ENCODE measurements at places on chromosomes 5 and 9.
A peak's percentile ranks its signal among the peaks of the same experiment; 100 is the strongest.

DNA sequence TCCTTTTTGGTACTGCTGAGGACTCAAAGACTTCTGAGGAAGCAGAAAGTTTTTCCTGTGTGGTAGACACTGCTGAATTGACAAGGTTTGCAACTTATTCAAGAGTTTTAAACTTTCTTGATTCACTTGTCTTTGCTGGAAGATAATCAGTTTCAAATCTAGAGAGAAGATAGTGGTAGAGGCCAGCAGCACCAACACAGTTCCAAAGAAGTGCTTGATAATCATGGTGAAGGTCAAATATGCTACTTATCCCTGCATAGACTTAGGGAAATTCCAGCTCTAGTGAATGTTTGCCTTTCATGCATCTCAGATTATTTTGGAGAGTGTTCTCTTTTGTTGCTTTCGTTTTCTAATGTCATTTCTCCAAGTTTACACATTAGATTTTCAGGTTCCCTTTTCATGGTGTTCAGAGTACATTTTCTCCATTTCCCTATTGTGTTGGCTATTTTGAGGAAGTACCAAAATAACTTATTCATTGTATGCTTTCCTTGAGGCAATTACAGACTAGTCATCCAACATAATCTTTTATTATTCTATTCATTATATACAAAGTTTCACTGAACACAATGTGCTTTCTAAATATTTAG is 550 bp downstream of the IFNE start:
- peaks cover 3% of the 10 kb centered on the region for H3K36me3 ChIP-seq
- no peak for DNase-seq
- H3K4me1 ChIP-seq, result no peaks in the 10 kb centered on the region
- H3K27me3 ChIP-seq, result peaks cover 37% of the 10 kb centered on the region

- no peaks in the 10 kb centered on the region for H3K27me3 ChIP-seq
- DNase-seq, result no peak
- H3K4me1 ChIP-seq, result no peaks in the 10 kb centered on the region
- H3K4me3 ChIP-seq, result no peak overlapping the region
Observed at GRCh38 chr5:139410993-139411828, 7.3 kb upstream of the SPATA24 start.

DNA sequence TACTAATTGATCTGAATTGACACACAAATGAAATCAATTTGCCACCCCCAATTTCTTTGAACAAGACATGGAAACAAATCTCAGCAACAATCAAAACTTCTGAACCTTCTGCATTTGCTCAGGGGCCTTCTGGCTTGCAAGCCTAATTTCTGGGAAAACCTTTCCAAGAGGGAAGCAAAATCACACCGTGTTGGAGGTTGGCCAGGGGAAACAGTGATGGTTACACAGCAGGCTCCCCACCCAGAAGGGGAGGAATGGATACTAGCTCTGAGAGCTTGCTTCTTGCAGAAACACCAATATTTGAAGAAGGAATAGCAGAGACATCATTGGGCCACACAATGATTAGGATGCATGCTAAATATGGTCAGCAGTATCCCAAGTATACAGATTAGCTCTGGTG is 488.6 kb upstream of the TRPC7 start:
- no peaks in the 10 kb centered on the region for H3K27me3 ChIP-seq
- no peak overlapping the region for H3K27ac ChIP-seq
- no peak for DNase-seq
- H3K4me1 ChIP-seq, result no peaks in the 10 kb centered on the region
- H3K36me3 ChIP-seq, result no peaks in the 10 kb centered on the region

DNA sequence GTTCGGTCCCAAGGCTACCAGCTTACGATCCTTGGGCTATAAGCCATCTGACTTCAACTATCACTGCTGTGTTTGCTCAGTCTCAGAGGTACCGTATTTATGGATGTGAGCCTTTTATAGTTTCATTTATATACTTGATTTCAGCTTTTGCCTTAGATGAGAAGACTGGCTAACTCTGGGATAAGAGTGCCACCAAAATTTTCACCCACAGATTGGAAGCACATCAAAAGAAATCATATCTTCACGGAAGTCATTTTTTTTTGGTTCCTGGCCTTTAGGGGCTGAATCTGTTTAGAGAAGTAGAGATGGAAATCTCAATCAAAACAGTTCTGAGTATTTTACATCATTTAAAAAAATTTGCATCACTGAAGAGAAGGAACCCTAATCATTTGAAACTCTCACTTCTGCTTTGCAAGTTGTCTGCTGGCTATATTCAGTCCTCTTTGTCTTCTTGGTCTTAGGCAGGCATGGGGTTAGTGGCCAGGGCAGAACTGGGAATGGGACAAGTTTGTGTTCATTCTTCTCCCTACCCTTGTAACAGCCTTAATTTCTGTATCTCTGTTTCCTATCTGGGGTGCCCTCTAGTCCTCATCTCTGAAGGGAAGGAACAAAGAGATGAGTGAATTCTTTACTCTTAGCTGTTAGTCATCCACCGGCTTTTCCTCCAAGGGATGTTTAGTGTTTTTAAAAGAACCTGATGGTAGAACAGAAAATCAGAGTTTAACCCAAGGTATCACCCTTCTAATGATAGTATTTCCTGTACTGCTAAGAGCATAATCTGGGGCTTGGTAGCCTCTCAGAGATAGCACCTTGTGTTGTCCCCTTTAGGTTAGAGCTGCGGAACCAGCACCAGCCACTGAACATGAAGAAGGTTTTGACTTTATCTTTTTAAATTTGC is 14.1 kb upstream of the TNFAIP8 start:
- peaks cover 95% of the 10 kb centered on the region for H3K4me1 ChIP-seq
- peaks cover 18% of the 10 kb centered on the region for H3K36me3 ChIP-seq
- H3K4me3 ChIP-seq, result peak overlapping the region; percentile 77
- no peaks in the 10 kb centered on the region for H3K27me3 ChIP-seq

DNA sequence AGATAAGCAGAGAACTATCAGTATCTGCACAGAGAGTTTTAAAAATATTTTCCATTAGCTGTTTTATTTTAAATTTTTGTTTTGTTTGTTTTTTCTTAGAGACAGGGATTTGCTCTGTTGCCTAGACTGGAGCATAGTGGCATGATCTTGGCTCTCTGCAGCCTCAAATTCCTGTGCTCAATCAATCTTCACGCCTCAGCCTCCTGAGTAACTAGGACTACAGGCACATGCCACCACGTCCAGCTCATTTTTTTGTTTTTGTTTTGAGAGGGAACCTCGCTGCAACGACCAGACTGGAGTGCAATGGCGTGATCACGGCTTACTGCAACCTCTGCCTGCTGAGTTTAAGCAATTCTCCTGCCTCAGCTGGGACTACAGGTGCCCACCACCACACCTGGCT is 138.2 kb upstream of the LPAR1 start:
- H3K4me1 ChIP-seq, result no peaks in the 10 kb centered on the region
- no peaks in the 10 kb centered on the region for H3K36me3 ChIP-seq
- no peak overlapping the region for H3K4me3 ChIP-seq

GRCh38 chr9:128206916-128207910 is 4.0 kb downstream of the DNM1 start:
- H3K4me1 ChIP-seq, result peaks cover 9% of the 10 kb centered on the region
- H3K4me3 ChIP-seq, result no peak overlapping the region
- H3K27me3 ChIP-seq, result peaks cover 48% of the 10 kb centered on the region
- H3K36me3 ChIP-seq, result no peaks in the 10 kb centered on the region

DNA sequence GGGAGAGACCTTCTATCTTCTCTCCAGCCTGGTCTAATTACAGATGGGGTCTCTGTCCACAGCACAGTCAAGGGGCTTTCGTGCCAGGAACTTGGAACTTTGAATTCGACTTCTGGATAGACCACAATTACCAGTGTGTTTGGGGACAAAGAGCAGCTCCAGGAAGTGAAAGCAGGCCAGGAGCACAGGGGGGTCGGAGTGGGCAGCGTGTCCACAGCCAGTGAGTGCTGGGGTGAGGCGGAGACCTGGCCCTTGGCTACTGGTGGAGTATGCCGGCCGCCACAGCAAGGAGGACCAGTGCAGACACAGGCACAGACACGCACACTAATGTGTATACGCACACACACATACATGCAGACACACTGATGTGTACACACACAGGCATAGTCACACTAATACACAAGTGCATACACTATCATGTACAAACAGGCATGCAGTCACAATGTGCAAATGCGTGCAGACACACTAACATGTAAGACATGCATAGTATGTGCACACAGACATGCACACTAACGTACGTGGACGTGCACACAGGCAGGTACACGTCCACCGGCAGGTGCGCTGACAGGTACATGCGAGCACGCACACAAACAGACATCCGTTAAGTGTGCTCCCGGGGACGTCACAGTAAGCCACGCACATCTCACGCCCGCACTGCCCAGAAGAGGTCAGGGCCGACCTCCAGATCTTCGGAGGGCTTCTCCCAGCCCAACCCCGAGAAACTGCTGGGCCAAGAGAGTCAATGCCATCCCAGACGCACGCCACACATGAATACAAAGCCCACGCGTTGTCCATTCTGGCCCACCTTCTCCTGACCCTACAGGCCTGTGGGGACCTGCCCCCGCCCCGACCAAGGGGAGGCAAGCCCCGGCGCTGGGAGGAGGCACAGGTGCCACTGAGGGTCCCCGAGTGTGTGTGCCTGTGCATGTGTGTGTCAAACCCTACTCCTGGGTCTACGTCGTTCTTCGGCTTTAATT is 46.5 kb downstream of the NKD2 start:
- no peaks in the 10 kb centered on the region for H3K27me3 ChIP-seq
- no peak for DNase-seq
- no peak overlapping the region for H3K27ac ChIP-seq
- peaks cover 3% of the 10 kb centered on the region for H3K36me3 ChIP-seq
- H3K4me1 ChIP-seq, result no peaks in the 10 kb centered on the region
- H3K4me3 ChIP-seq, result no peak overlapping the region

DNA sequence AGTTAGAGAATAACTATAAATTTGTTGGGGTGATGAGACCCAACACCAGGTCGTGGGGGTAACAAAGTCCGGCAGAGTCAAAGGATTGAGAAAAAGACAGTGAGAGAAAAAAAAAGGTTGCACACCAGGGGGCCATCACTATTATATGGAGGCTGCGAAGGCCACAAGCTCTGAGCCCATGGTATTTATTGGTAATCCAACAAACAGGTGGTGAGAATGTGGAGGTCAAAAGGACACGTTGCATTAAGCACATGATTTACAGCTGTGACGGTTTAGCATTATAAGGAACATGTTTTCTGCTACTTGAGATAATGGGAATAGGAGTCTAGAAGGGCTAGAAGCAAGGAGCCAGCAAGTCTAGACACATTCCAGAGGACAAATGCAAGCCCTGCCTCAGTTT is 2202.2 kb upstream of the C9orf72 start:
- H3K27me3 ChIP-seq, result no peaks in the 10 kb centered on the region
- H3K4me3 ChIP-seq, result no peak overlapping the region
- no peaks in the 10 kb centered on the region for H3K36me3 ChIP-seq
- DNase-seq, result no peak
- no peak overlapping the region for H3K27ac ChIP-seq
- H3K4me1 ChIP-seq, result no peaks in the 10 kb centered on the region

GRCh38 chr5:1208743-1209488 is 7.5 kb downstream of the SLC6A19 start:
- peaks cover 23% of the 10 kb centered on the region for H3K27me3 ChIP-seq
- H3K4me1 ChIP-seq, result no peaks in the 10 kb centered on the region
- H3K4me3 ChIP-seq, result no peak overlapping the region
- DNase-seq, result no peak
- H3K27ac ChIP-seq, result no peak overlapping the region
- no peaks in the 10 kb centered on the region for H3K36me3 ChIP-seq

- no peak overlapping the region for H3K4me3 ChIP-seq
- H3K4me1 ChIP-seq, result no peaks in the 10 kb centered on the region
- no peak for DNase-seq
- peaks cover 88% of the 10 kb centered on the region for H3K27me3 ChIP-seq
Observed at GRCh38 chr5:176847726-176848290, 37.4 kb downstream of the UNC5A start.

GRCh38 chr5:651296-652022 is 39.3 kb downstream of the CEP72 start:
- no peaks in the 10 kb centered on the region for H3K4me1 ChIP-seq
- no peak overlapping the region for H3K27ac ChIP-seq
- H3K27me3 ChIP-seq, result no peaks in the 10 kb centered on the region
- H3K4me3 ChIP-seq, result no peak overlapping the region

DNA sequence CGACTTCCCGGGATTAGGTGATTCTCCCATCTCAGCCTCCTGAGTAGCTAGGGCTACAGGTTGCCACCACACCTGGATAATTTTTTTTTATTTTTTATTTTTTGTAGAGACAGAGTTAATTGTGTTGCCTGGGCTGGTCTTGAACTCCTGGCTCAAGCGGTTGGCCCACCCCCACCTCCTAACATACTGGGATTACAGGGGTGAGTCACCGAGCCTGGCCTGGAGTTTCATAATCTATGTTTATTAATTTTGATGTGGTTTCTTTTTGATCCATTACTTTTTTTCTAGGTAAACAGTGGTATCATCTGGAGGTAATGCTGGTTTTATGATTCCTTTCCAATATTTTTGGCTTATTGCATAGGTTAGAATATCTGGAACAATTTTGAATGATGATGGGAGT is 54.2 kb downstream of the KIAA1958 start:
- no peak overlapping the region for H3K27ac ChIP-seq
- peaks cover 5% of the 10 kb centered on the region for H3K36me3 ChIP-seq
- H3K4me3 ChIP-seq, result no peak overlapping the region
- H3K4me1 ChIP-seq, result peaks cover 5% of the 10 kb centered on the region

- H3K27me3 ChIP-seq, result no peaks in the 10 kb centered on the region
- no peak for DNase-seq
- no peak overlapping the region for H3K4me3 ChIP-seq
- peaks cover 5% of the 10 kb centered on the region for H3K4me1 ChIP-seq
- H3K36me3 ChIP-seq, result peaks cover 1% of the 10 kb centered on the region
Observed at GRCh38 chr9:94908011-94908563, 181.6 kb downstream of the AOPEP start.

GRCh38 chr5:60274747-60275146 is 381.2 kb upstream of the PDE4D start:
- no peaks in the 10 kb centered on the region for H3K4me1 ChIP-seq
- DNase-seq, result no peak
- no peak overlapping the region for H3K27ac ChIP-seq
- peaks cover 2% of the 10 kb centered on the region for H3K36me3 ChIP-seq

- H3K4me1 ChIP-seq, result no peaks in the 10 kb centered on the region
- DNase-seq, result no peak
- H3K27me3 ChIP-seq, result no peaks in the 10 kb centered on the region
- H3K4me3 ChIP-seq, result no peak overlapping the region
- H3K36me3 ChIP-seq, result peaks cover 2% of the 10 kb centered on the region
Observed at GRCh38 chr5:109275919-109276318, 133.9 kb downstream of the PJA2 start.

DNA sequence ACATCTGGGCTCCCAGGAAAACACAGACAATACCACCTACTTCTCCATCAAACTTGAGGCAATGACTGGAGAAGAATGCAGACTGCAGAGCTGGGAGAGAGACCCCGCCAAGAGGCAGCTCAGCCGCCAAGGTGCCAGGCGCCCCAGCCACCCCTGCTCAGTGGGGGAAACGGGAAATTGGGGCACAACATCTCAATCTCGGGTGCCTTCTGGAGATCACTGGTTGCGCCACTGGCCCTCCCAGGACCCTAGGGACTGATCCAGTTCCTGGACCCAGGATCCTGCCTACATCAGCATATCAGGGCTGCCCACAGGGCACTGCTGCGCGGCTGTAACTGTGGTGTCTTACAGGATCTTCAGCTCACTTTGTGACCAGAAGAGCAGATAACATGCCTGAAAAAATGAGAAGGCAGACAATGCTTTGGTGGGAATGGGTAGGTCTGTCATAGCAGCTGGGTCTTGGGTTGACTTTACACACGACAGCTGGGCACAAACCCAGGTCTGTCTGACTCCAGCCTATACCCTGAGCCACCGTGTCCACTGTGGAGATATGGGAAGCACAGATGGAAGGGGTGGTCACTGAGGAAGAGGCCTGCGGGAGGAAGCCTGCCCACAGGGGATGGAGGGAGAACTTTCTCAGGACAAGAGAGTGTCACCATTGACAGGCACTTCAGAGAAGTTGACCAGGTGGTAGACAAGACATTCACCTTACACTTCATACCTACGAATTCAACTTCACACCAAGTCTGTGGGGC is 135.2 kb upstream of the RAPGEF1 start:
- peaks cover 6% of the 10 kb centered on the region for H3K36me3 ChIP-seq
- DNase-seq, result no peak
- H3K4me3 ChIP-seq, result no peak overlapping the region
- no peak overlapping the region for H3K27ac ChIP-seq
- H3K4me1 ChIP-seq, result peaks cover 7% of the 10 kb centered on the region
